NCI-H2081 treated with DMSO at 0.1 percent for 48 hours (cell line): ENCODE measurements at places on chromosomes 13 and 19.

GRCh38 chr13:20407759-20408158, 117.9 kb downstream of the CRYL1 start:
- DNase-seq, result no peak

- DNase-seq, result no peak
Measured at GRCh38 chr19:49534632-49535385, 7.0 kb downstream of the RCN3 start.

GRCh38 chr13:48570216-48570828, 37.4 kb upstream of the RCBTB2 start:
- DNase-seq, result no peak

DNA sequence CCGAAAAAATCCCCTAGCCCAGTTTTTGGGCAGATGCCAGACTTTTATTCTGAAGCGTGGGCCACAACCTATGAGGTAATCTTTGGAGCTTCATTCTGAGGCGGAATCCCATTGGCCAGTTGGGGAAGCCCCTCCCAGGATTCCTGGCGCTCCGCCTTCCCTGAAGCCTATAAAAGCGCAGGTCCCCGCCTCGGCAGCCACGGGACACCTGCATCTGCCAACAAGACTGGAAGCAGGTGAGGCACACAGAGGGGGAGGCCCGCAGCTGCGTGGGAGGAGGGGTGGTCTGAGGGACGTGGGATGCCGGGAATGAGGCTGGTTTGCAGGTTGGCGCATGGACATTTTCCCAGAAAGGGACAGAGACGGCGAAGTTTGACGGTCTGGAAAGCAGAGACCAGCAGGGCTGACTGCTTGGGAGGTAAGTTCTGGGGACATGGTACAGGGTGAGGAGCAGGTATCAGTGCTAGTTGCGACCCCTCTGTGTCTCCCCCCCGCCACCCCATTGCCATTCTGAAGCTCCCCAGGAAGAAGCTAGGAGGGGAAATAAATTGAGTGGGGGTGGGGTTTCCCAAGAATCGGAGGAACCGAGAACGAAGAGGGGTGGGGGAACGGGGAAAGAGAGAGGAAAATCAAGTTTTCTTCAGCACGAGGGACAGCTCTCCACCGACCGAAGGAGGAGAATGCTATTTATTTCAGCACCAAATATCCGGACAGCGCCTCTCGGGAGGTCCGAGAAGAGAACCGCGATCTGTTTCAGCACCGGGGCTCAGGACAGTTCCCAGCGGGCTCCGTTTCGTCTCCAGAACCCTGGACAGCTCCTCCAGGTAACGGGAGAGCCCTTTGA, 22.4 kb upstream of the FEM1A start:
- peak; percentile 87 for DNase-seq

DNA sequence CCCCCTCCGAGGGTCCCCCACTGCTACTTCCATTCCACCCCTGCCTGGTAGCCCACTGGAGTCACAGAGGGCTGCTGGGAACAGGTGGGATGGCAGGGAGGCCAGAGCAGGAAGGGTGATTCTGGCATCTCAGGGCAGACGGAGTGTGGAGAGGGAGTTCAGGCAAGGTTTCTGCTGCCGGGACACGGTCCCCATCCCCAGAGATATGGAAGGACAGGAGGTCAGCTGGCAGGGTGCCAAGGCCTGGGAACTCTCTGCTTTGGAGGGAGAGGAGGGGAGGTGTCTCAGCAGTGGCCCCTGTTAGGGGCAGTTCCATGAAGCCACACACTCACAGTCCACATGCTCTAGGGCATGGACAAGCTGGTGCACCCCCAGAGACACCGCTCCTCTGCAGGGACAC, 68.1 kb downstream of the CHST8 start:
- no peak for DNase-seq

DNA sequence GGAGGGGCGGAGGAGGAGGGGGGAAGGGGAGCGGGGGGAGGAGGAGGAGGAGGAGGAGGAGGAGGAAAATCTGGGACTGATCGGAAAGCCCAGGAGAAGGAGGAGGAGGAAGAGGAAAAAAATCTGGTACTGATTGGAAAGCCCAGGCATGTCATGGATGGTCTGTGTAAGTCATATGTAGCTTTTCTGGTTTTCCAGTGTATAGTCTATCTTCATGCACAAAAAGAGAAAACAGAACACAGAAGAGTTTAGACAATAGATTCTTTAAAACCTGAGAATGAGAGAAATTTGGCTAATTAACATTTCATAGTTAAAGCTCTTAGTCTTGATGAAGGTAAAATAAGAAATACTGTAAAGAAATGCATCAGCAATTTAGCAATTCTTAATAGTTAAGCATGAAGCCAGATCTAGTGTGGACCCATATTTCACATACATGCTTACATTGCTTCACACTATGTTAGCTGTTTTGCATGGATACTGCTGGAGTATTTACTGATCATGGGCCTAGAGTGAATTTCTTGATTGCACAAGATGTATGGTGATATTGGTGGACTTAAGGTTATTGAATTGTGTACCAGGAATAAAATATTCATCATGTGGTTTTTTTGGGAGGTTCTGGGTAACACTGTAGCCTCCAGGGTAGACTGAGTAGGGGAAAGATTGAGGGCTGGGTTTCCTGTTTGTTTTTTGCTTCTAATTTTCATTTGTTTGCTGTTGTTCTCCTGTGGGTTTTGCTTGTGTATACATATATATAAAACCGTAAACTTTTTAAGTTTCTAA, 41.4 kb downstream of the SUCLA2 start:
- no peak for DNase-seq

GRCh38 chr13:40428354-40428753, 238.1 kb downstream of the FOXO1 start:
- DNase-seq, result no peak

GRCh38 chr19:22137791-22138190, 59.0 kb downstream of the ZNF676 start:
- DNase-seq, result no peak

DNA sequence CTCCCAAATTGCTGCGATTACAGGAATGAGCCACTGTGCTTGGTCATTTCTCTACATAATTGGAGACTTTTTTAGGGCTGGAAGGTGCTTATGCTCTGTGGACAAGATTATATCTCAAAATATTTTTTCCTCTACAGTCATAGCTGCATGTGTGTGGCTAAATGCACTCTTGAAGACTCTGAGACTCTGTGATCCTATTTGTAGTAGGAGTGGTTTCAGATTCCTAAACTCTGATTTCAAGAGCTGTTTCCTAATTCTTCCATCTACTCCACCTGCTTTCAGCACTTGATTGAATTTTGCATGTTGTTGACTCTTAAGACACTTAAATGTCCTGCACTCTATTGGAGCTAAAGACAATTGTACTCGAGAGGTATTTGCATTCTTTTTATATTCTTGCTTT, 78.0 kb downstream of the KLF5 start:
- no peak for DNase-seq
